ENCODE measurements at places on chromosomes 2 and 18.

GRCh38 chr2:119550346-119550745 lies 6.1 kb downstream of the CFAP221 start:
- DNase-seq: no peak

GRCh38 chr2:71927757-71928715 lies 219.6 kb downstream of the CYP26B1 start:
- DNase-seq: peak; percentile 8

DNA sequence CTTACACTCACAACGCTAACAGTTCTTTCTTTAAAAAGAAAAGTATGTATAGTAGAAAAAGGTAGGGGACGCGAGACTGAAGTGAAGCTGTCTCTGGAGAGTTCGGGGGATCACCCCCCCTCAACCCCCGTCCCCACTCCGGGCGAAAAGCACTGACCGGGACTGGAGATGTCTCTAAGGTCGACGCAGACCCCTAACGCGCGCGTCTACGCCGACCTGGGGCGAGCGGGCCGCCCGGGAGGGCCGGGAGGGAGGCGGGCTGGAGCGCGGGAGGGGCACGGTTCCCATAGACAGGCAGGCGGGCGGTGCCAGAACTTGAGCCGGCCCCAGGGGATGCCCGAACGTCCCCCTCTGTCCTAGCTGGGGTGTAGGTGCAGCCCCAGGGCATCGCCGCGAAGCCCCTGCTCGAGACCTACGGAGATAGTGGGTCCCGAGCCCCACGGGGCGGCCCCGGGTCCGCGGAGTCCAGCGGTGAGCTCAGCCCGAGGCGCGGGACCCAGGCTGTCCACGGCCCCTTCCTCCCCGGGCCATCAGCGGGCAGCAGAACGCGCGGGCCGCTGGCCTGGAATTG lies 82.2 kb downstream of the CHRNA1 start:
- peak; percentile 33 for DNase-seq

DNA sequence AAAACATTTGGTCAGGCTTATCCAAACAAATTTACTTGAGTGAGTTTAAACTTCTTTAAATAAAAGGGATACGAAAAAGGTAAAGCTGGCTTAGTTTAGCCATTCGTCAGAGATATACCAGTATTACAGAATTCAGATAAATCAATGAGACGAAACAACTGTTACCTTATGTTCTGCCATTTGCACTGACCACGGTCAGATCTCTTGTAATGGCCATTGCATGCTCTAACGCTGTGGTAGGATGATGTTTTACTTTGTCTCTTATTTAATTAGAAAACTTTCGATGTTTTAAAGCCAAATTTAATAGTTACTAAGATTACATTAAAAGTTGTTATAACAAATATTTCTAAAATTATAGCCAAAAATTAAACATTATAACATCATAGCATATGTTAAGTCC lies 1.5 kb downstream of the C18orf54 start:
- no peak for DNase-seq

- no peak for DNase-seq
Observed at GRCh38 chr2:45289997-45290709, 280.9 kb upstream of the SIX2 start.

DNA sequence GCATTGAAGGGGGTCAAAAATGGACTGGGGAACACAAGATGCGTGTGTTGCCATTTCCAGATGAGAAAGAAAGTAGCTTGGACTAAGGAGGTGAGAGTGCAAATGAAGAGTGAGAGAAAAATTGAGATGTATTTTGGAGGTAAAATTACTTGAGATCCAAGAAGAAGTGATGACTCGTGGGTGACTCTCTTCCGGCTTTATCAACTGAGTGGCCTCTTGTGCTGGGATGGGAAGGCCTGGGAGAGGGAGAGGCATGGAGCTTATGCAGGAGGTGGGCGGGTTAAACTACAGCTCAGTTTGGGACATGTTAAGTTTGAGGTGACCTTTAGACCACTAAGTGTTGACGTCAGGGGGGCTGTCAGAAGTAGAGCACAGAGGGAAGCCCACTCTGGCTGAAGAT lies 34.9 kb downstream of the SULT1C2 start:
- DNase-seq: no peak

DNA sequence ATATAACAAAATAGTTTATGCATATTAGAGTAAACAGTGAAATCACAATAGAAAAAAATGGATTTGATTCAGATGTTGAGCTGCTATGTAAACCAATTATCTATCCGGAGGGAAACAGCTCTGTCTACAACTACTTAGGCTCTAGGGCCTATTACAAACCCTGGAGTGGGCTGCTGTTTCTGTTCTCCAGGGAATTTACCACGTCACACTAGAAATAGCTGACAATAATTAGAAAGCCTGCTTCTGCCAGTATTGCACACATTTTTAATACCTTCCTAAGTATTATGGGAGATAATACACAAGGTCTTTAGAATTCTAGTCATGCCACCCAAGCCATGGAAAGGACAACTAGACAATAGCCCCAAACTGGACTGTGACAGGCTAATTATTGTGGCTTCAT lies 411.1 kb downstream of the FIGN start:
- DNase-seq: no peak

DNA sequence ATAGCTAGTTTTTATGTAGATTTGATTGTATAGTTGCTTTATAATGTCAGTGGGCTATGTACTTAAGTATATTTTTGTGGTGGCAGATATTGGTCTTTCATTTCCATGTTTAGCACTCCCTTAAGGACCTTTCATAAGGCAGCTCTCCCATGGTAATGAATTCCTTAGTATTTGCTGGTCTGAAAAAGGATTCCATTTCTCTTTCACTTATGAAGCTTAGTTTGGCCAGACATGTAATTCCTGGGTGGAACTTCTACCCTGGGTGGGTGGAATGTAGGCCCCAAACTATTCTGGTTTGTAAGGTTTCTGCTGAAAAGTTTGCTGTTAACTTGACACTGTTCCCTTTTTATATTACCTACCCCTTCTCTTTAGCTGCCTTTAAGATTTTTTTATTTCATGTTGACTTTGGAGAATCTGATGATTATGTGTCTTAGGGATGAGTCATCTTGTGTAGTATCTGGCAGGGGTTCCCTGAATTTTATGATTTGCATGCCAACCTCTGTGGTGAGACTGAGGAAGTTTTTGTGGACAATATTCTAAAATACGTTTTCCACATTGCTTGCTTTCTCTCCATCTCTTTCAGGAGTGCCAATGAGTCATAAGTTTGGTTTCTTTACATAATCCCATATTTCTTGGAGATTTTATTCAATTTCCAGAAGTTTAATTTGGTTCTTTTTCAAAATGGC lies 65.4 kb upstream of the VRK2 start:
- no peak for DNase-seq

GRCh38 chr2:213002383-213002782 lies 149.0 kb downstream of the IKZF2 start:
- DNase-seq: no peak

DNA sequence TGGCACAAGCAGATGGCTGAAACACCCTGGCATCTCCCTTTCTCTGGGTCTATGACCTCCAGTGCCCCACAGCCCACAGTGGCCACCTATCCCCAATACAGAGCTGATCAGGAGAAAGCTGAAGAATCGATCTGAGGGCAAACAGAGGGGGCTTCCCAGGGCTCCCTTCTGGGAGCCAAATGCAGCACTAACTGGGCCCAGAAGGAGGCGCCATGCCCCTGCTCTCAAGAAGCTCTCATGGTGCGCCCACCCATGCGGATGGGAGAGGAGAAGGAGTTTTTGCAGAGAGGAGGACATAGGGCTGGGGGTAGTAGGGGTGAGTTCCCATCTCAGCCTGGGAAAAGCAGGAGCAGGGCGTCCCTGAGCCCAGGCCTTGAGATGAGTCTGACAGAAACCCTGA lies 787.3 kb upstream of the RAB6C start:
- DNase-seq: no peak

DNA sequence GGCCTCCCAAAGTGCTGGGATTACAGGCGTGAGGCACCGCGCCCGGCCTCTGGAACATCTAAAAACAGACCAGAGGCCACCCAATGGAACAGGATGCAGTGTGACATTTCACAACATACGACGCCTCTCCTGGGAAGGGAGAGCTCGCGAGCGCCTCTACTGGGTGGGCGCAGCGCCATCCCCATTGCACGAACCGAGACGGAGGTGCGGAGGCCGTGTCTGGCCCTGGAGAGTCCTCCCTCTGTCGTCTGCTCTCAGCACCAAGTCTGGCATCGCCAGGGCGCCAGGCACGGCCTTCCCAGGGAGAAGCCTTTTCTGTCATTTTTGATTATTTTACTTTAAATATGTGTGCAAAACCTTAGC lies 9.4 kb upstream of the GBX2 start:
- DNase-seq: peak; percentile 24

- no peak for DNase-seq
Observed at GRCh38 chr2:9631878-9632700, 1.3 kb upstream of the YWHAQ start.

GRCh38 chr2:160358046-160358445 lies 135.6 kb downstream of the RBMS1 start:
- no peak for DNase-seq

- DNase-seq: no peak
Observed at GRCh38 chr2:58906081-58906645, 665.0 kb upstream of the FANCL start.

GRCh38 chr2:159177957-159178356 lies 108.5 kb downstream of the WDSUB1 start:
- no peak for DNase-seq

- no peak for DNase-seq
Observed at GRCh38 chr2:147441182-147441581, 403.6 kb upstream of the ACVR2A start.

GRCh38 chr2:131521961-131522781 lies 5.5 kb upstream of the CCDC74A start:
- DNase-seq: no peak

GRCh38 chr18:66395671-66396218 lies 208.1 kb downstream of the CDH19 start:
- no peak for DNase-seq

DNA sequence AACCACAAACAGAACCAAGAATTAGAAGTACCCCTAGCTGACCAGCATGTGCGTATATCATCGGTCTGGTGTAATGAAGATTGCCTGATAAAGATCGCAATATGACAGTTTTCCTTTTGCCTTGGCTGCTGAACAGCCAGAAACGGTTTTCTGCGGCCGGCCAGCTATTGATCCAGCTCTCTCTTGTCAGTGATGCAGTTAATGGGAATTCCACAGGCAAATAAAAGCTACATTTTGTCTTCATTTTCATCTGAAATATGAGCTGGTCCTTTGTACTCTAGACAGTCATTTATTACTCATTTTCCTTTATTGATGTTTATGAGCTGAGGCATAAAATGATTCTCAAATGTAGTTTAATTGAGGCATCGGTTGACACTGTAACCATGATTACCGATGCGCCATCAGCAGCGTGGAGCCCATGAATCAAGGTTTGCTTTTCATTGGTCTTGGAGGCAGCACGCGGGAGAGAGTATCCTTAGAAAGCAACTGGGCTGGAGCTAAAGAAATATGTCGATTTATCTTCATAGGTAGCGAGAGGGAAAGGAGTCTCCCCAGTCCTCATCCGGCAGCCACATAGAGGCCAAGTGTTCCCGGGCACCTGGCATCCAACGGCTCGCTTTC lies 535.2 kb downstream of the GALR1 start:
- no peak for DNase-seq

DNA sequence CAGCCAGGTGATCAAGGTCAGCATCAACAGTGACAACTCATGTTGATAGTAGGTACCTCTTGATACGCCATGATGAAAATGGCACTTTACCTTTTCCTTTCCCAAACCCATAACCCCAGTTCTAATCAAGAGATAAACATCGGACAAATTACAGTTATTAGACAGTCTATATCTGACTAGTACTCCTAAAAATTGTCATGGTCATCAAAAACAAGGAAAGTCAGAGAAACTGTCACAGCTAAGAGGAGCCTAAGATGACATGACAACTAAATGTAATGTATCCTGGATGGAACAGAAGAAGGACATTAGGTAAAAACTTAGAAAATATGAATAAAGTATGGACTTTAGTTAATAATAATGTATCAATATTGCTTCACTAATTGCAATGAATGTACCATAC lies 97.1 kb upstream of the DNMT3A start:
- DNase-seq: no peak

- no peak for DNase-seq
Observed at GRCh38 chr2:205892251-205892655, 193.7 kb downstream of the INO80D start.

DNA sequence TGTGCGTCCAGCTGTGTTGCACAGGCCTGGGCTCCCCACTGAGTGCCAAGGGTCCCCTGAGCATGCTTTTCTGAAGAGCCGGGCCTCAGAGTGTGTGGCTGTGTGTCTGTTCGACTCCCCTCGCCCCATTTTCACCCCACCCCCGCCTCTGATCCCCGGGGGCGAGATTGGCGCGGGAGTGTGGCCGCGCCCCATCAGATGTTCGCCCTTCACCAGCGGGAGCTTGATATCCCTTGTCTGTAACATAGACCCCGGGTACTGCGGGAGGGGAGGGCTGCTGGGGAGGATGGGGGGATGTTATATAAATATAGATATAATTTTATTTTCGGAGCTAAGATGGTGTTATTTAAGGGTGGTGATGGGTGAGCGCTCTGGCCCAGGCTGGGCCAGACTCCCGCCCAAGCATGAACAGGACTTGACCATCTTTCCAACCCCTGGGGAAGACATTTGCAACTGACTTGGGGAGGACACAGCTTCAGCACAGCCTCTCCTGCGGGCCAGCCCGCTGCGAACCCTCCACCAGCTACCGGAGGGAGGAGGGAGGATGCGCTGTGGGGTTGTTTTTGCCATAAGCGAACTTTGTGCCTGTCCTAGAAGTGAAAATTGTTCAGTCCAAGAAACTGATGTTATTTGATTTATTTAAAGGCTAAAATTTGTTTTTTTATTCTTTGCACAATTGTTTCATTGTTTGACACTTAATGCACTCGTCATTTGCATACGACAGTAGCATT lies 1.5 kb downstream of the RHOB start:
- DNase-seq: peak; percentile 16
